Ovary (tissue), 10 donors: ENCODE measurements at places on chromosomes 2 and 18. TPM values are rescaled to one million over a fixed set of nuclear protein-coding genes. Genes with fewer than 3 reads are reported as not detected.
A peak's percentile ranks its signal among the peaks of the same experiment; 100 is the strongest.

GRCh38 chr2:241734208-241734466, 293 bp upstream of the D2HGDH start:
- H3K27ac ChIP-seq: peak overlapping the region; percentile 77
- H3K4me1 ChIP-seq: peaks cover 6% of the 10 kb centered on the region
- no peaks in the 10 kb centered on the region for H3K36me3 ChIP-seq

GRCh38 chr2:174610243-174610995, 12.8 kb upstream of the WIPF1 start:
- H3K36me3 ChIP-seq: no peaks in the 10 kb centered on the region
- H3K27me3 ChIP-seq: no peaks in the 10 kb centered on the region
- H3K4me3 ChIP-seq: no peak overlapping the region
- no peaks in the 10 kb centered on the region for H3K4me1 ChIP-seq
- H3K27ac ChIP-seq: no peak overlapping the region

GRCh38 chr18:75097491-75098225, 111.3 kb downstream of the PTGR3 start:
- H3K36me3 ChIP-seq: no peaks in the 10 kb centered on the region
- no peaks in the 10 kb centered on the region for H3K27me3 ChIP-seq
- no peaks in the 10 kb centered on the region for H3K4me1 ChIP-seq
- H3K4me3 ChIP-seq: no peak overlapping the region
- no peak for DNase-seq
- no peak overlapping the region for H3K27ac ChIP-seq

The HOXD13 gene
- not detected for total RNA-seq
